ENCODE measurements at places on chromosomes 5 and 9. TPM values are rescaled to one million over a fixed set of nuclear protein-coding genes. Genes with fewer than 3 reads are reported as not detected.

Gene TUSC1
- 10.5 TPM for total RNA-seq

Gene FABP6
- total RNA-seq = not detected

Gene PCDH1
- 0.90 TPM for total RNA-seq

Gene MINAR2
- not detected for total RNA-seq

Gene PTPA
- 48.2 TPM for total RNA-seq

Gene IL5
- not detected for total RNA-seq

Gene DIPK1B
- total RNA-seq = 0.98 TPM

Gene SLC36A3
- not detected for total RNA-seq

Gene NR2F1
- 20.5 TPM for total RNA-seq

Gene FOXD4L5
- total RNA-seq = under 0.01 TPM

Gene OR1Q1
- total RNA-seq = 0.81 TPM

Gene SV2C
- 0.08 TPM for total RNA-seq

Gene MFAP3
- total RNA-seq = 13.5 TPM

Gene C9
- total RNA-seq = not detected

Gene AQP3
- total RNA-seq = 1.9 TPM

Gene FIBCD1
- not detected for total RNA-seq

Gene FAM13B
- total RNA-seq = 42.8 TPM

Gene NRARP
- total RNA-seq = not detected

Gene DDX4
- total RNA-seq = not detected

Gene CDC20B
- total RNA-seq = not detected

Gene IPPK
- total RNA-seq = 9.6 TPM

Gene NEUROG1
- not detected for total RNA-seq

Gene NMUR2
- not detected for total RNA-seq

Gene SLC27A6
- not detected for total RNA-seq

Gene STKLD1
- total RNA-seq = 0.33 TPM

Gene IL4
- not detected for total RNA-seq

Gene PCDHGB6
- total RNA-seq = 3.8 TPM

Gene GHR
- total RNA-seq = 4.3 TPM

Gene ECPAS
- 114 TPM for total RNA-seq

Gene SOX30
- not detected for total RNA-seq

Gene DENND4C
- total RNA-seq = 147 TPM

Gene RNF38
- total RNA-seq = 7.1 TPM

Gene PHYHD1
- total RNA-seq = 13.1 TPM

Gene PKD2L2
- not detected for total RNA-seq

Gene SPINK1
- total RNA-seq = not detected

Gene BTNL3
- not detected for total RNA-seq

Gene ADAMTS6
- 64.9 TPM for total RNA-seq

Gene SPINK6
- not detected for total RNA-seq

Gene CCDC152
- total RNA-seq = 3.4 TPM

Gene PRR7
- total RNA-seq = 8.8 TPM

Gene DNAJC21
- total RNA-seq = 32.6 TPM

Gene NTNG2
- total RNA-seq = 2.4 TPM
